ENCODE measurements at places on chromosomes 16 and 17. TPM values are rescaled to one million over a fixed set of nuclear protein-coding genes. Genes with fewer than 3 reads are reported as not detected.

Gene NFE2L1
- total RNA-seq, result 101 TPM

Gene PTX4
- total RNA-seq, result not detected

Gene CA7
- total RNA-seq, result not detected

Gene SPATA2L
- 17.9 TPM for total RNA-seq

Gene SRCAP
- total RNA-seq, result 10.3 TPM

Gene LITAFD
- not detected for total RNA-seq

Gene MYH8
- 0.11 TPM for total RNA-seq

Gene CBLN1
- total RNA-seq, result not detected

Gene ZPBP2
- not detected for total RNA-seq

Gene DRC3
- 1.1 TPM for total RNA-seq

Gene VMO1
- 0.17 TPM for total RNA-seq

Gene EIF3C
- 108 TPM for total RNA-seq

Gene ATP2A3
- total RNA-seq, result 0.77 TPM

Gene CPNE2
- 18.6 TPM for total RNA-seq

Gene HSPB9
- total RNA-seq, result not detected

Gene RASL10B
- 0.63 TPM for total RNA-seq

Gene CDH15
- 201 TPM for total RNA-seq

Gene CBX8
- total RNA-seq, result 5.1 TPM

Gene NPIPB13
- 0.57 TPM for total RNA-seq

Gene USP32
- total RNA-seq, result 32.8 TPM

Gene ERN2
- total RNA-seq, result not detected

Gene DPEP1
- total RNA-seq, result 0.46 TPM

Gene GLIS2
- 1.1 TPM for total RNA-seq

Gene WFIKKN2
- total RNA-seq, result not detected

Gene LPO
- total RNA-seq, result not detected

Gene SEC14L5
- not detected for total RNA-seq

Gene CDC42EP4
- total RNA-seq, result 24.1 TPM

Gene MAF
- total RNA-seq, result 2.6 TPM

Gene CCL18
- not detected for total RNA-seq

Gene TBC1D3E
- not detected for total RNA-seq

Gene SHISA6
- not detected for total RNA-seq

Gene WSCD1
- 4.0 TPM for total RNA-seq

Gene SRL
- total RNA-seq, result not detected

Gene NR1D1
- 1.5 TPM for total RNA-seq

Gene ABCA6
- total RNA-seq, result 0.17 TPM

Gene CHST4
- 0.17 TPM for total RNA-seq

Gene KRTAP1-5
- 6.0 TPM for total RNA-seq

Gene GCSH
- total RNA-seq, result 32.3 TPM

Gene CDRT15
- not detected for total RNA-seq

Gene CCL22
- not detected for total RNA-seq

Gene FBXW10B
- total RNA-seq, result 0.83 TPM

Gene IL17C
- not detected for total RNA-seq

Gene CIITA
- 1.1 TPM for total RNA-seq

Measured in LHCN-M2 (cell line).